Liver (tissue), 10 donors: ENCODE measurements at places on chromosomes 16 and 17. TPM values are rescaled to one million over a fixed set of nuclear protein-coding genes. Genes with fewer than 3 reads are reported as not detected.

The KRT14 gene
- polyA plus RNA-seq = not detected

The GPATCH8 gene
- polyA plus RNA-seq = 11.4 TPM

The ABI3 gene
- 6.0 TPM for polyA plus RNA-seq

The OTOP3 gene
- not detected for polyA plus RNA-seq

The KRTAP1-4 gene
- not detected for polyA plus RNA-seq

The IKZF3 gene
- 0.32 TPM for polyA plus RNA-seq

The MPHOSPH6 gene
- polyA plus RNA-seq = 7.3 TPM

The TIGD7 gene
- 0.58 TPM for polyA plus RNA-seq

The NHLRC4 gene
- polyA plus RNA-seq = not detected

The C16orf46 gene
- 0.47 TPM for polyA plus RNA-seq

The OR3A1 gene
- not detected for polyA plus RNA-seq

The ZPBP2 gene
- polyA plus RNA-seq = not detected

The IL17C gene
- polyA plus RNA-seq = not detected

The HOXB8 gene
- not detected for polyA plus RNA-seq

The CLEC10A gene
- 1.4 TPM for polyA plus RNA-seq

The FBXO39 gene
- 0.12 TPM for polyA plus RNA-seq

The XPO6 gene
- polyA plus RNA-seq = 31.0 TPM

The CPPED1 gene
- 29.1 TPM for polyA plus RNA-seq

The TSPAN10 gene
- 0.22 TPM for polyA plus RNA-seq
